ENCODE measurements at places on chromosomes 5 and 9.

DNA sequence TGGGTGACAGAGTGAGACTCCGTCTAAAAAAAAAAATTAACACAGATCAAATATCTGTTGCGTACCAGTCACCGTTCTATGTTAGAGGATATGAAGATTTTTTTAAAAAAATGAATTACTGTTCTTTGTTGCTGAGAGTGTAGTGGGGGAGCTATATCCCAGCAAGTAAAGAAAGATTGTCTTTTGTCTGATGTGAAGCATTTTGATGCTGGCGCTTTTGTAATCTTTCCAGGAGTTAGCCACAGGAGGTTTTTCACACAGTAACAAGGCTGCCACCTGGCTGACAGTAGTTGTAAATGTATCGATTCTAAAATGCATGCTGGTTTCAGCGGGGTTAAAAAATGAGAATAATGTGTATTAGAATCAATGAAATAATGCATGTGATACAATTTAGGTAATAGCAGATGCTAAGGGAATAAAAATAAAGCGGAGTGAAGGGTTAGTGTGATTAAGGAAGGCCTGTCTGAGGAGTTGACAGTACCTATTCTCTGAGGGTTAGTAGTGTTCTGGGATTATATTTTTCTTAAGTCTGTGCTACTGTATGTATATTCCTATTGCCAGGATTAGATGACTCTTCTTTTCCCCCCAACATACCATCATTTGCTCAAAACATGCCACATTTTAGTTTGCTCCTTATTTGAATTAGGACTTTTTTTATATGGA lies 3.4 kb downstream of the LMNB1 start:
- DNase-seq, result peak; percentile 19

- no peak for DNase-seq
These were observed 61.4 kb downstream of the ARHGEF28 start for GRCh38 chr5:73687357-73687756.

DNA sequence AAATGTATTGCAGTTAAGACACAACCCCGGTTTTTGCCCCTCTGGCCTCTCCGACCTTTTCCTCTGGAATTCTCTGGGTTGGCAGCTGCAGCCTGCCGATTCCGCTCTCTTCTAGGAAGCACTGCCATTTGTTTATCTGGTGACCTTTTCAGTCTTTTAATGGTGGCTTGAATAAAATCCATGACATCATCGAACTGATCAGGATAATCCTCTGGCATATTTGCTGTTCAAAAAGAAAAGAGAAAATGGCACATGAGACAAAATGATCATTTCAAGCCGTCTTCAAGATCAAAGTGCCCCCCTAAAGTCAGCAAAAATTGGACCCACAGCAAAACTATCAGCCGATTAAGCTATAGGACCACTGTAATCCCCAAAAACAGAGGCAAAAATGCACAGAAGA lies 23.9 kb downstream of the GDNF start:
- no peak for DNase-seq

DNA sequence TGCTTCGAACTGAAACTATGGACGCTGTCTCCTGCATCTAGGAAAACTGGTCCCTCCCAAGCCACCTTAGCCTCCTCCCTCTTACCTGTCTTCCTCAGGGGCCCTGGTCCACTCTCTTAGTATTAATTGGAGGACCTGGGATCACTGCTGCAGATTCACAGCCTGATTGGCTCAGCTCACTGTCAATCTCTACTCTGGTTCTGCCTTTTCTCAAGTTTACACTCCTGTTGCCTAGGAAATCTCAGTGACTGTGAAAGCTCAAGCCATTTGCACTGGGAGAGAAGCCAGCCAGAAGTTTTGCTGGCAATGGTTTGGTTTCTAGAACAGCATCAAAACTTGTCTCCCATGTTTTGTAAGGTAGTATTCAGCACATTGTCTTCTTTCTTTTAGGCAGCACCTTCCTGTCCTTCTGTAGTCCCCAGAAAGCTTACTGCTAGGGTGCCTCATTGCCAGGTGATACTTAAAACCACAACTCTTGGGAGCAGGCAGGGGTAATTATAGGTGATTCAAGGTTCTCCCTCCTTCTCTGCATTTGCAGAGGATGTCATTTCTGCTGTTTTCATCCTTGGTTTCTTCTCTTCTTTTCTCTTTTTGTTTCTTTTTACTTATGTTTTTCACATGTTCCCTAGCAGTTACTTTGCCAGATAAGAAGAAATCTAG lies at the start of gene CAPSL:
Gene CAPSL (minus strand): TSS at position 55 of the 660 bp plus-strand sequence. CDS start 17,502 bp downstream, outside the sequence.
- DNase-seq, result no peak

- no peak for DNase-seq
These were observed 129.0 kb downstream of the MUSK start for GRCh38 chr9:110797611-110798010.

DNA sequence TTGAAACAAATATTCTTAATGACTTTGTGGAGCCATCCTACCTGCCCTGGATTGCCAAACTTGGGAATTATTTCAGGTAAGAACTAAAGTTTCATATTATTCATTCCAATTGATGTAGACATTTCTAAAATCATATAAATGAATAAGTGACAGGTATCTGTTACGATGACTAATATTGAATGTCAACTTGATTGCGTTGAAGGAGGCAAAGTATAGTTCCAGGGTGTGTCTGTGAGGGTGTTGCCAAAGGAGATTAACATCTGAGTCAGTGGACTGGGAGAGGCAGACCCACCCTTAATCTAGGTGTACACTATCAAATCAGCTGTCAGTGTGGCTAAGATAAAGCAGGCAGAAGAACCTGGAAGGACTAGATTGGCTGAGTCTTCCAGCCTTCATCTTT lies 1688.4 kb upstream of the CDH9 start:
- no peak for DNase-seq

- no peak for DNase-seq
These were observed 6.0 kb upstream of the TESK1 start for GRCh38 chr9:35598866-35599590.

DNA sequence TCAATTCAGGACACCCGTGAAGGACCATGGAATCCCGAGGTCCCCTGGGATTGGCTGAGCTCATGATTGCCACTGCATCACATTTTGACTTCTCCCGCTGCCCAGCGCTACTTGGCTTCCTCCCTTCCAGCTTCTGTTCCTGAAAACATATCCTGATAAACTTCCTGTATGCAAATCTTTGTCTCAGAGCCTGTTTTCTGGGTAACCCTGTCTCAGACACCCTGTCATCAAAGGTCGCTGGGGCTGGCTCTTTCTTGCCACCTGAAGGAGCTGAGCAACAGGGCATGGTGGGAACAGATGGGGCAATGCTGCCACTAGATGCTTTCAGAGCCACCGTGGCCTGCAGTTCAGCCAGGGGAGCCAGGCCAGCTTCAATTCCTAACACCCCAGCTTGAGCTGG lies 154.3 kb upstream of the TBC1D2 start:
- no peak for DNase-seq

- DNase-seq, result no peak
These were observed 79.5 kb upstream of the LHFPL2 start for GRCh38 chr5:78727786-78728761.

DNA sequence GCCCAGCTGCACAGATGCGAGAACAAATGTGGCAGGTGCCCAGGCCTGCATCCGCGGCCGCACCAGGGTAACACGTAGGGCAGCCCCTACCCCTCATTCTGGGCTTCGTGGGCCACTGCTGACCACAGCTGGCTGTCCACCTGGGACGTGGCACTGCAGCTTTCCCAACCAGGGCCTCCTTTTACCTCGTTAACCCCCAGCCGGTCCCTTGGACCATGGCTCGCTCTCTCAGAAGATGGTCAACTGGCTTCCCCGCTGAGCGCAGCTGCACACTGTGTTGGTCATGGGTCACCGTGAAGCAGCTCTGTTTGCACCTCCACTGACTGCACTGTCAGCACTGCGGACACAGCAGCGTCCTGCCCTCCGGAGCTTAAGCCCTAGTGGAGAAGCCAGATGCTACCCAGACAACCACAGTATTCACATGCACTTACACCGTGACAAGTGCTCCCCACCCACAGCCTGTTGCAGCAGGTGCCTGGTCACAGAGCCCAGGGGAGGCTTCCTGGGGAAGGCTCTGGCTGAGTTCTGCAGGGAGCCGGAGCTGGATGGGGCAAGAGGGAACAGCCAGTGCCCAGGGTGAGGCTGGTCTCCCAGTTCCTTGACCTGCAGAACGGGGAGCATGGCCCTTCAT lies 10.5 kb upstream of the PLEKHG4B start:
- no peak for DNase-seq
